CD4-positive, alpha-beta memory T cell (primary cell): ENCODE measurements at places on chromosomes 1 and 21. TPM values are rescaled to one million over a fixed set of nuclear protein-coding genes. Genes with fewer than 3 reads are reported as not detected.

HSPG2 gene
- polyA plus RNA-seq: not detected

DNA sequence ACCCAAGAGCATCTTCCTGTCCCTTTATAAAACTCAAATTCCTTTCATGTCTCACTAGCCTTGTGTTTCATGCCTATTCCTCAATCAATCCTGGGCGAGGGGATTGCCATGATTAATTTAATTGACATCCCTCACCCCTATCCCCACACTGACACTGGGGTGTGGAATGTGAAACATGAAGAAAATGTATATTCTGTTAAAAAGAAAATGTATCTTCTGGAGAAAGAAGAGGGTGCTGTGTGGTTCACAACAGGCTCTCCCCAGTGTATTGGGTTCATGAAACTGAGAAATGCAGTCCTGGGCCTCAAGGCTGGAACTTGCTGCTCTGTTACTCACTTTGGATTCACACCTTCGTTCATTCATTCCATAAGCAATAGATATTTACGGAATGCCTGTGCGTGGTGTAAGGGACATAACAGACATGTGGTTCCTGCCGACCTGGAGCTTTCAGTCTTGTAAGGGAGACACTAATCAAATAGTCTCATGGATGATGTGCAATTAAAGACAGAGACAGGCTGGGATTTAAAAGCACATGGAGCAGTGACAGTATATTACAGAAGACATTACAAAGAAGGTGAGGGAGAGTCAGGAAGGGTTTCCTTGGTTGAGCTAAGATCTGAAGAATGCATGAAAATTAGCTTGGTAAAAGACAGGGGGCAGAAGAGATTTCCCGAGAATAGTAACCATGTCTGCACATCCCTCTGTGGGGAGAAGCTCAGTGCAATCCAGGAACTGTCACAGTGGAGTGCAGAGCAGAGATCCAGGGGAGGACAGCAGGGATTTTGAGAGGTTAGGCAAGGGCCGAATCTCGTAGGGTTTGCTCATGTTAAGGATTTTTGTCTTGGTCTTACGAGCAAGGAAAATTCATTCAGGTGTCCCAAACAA is 32.1 kb downstream of the SERTAD4 start:
- no peaks in the 10 kb centered on the region for H3K27me3 ChIP-seq
- H3K36me3 ChIP-seq: no peaks in the 10 kb centered on the region
- no peaks in the 10 kb centered on the region for H3K4me1 ChIP-seq
- no peak for DNase-seq
- no peak overlapping the region for H3K27ac ChIP-seq

GRCh38 chr1:83024251-83024767 is 974.6 kb downstream of the TTLL7 start:
- H3K36me3 ChIP-seq: no peaks in the 10 kb centered on the region
- H3K27me3 ChIP-seq: no peaks in the 10 kb centered on the region
- no peaks in the 10 kb centered on the region for H3K4me1 ChIP-seq
- H3K4me3 ChIP-seq: no peak overlapping the region

DNA sequence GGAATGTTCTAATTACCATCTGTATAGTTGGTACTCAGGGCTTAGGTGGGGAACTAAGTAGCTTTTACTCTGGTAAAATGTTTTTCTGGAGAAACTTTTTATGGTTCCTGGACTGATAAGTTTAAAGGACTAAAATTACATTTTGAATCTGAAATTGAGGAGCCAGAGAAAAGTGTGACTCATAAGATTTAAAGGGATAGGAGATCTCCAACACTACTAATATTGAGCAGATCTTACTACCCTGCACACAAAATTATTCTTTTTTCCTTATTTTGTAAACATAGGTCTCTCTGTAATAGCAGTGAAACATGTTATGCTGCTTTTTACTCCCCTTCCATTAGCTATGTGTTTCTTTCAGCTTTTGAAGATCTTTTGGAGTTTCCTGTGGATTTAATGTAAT is 32.5 kb downstream of the MTF2 start:
- peaks cover 17% of the 10 kb centered on the region for H3K4me1 ChIP-seq
- H3K27ac ChIP-seq: no peak overlapping the region
- no peak for DNase-seq
